ENCODE measurements at places on chromosomes 11 and 22.

DNA sequence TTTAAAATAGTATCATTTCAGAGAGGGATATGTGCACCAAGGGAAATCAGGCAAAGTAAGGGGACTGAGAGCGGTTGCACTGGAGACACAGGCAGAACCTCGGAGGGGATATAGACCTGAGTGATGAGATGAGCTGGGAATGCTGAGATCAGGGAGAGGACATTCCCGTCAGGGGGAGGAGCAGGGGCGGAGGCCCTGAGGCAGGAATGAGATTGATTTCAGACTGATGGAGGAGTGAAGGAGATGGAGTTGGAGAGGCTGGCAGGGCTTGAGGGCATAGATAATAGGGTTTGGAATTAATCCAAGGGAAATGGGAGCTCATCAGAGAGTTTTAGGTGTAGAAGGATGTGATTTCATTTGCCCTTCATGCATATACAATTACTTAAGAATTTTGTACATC, 13.2 kb downstream of the CD6 start:
- H3K4me3 ChIP-seq, result no peak overlapping the region
- H3K27me3 ChIP-seq, result peaks cover 10% of the 10 kb centered on the region
- no peak for DNase-seq
- no peak overlapping the region for H3K27ac ChIP-seq
- H3K4me1 ChIP-seq, result peaks cover 8% of the 10 kb centered on the region
- H3K36me3 ChIP-seq, result no peaks in the 10 kb centered on the region

DNA sequence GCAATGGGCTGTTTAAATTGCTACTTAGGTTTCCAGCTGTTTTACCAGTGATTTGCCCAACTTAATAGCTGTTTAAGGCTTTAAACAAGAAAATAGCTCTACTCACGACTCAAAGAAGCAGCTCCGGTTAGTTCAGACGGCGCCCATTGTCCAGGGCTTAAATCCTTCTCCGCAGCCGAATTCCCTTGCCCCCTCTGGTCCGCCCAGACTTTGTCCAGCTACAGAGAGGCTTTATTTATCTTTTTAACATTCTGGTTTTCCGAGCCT, 20.9 kb upstream of the SCUBE1 start:
- H3K4me1 ChIP-seq, result no peaks in the 10 kb centered on the region
- no peak overlapping the region for H3K27ac ChIP-seq
- no peak overlapping the region for H3K4me3 ChIP-seq
- no peaks in the 10 kb centered on the region for H3K36me3 ChIP-seq
- DNase-seq, result no peak

DNA sequence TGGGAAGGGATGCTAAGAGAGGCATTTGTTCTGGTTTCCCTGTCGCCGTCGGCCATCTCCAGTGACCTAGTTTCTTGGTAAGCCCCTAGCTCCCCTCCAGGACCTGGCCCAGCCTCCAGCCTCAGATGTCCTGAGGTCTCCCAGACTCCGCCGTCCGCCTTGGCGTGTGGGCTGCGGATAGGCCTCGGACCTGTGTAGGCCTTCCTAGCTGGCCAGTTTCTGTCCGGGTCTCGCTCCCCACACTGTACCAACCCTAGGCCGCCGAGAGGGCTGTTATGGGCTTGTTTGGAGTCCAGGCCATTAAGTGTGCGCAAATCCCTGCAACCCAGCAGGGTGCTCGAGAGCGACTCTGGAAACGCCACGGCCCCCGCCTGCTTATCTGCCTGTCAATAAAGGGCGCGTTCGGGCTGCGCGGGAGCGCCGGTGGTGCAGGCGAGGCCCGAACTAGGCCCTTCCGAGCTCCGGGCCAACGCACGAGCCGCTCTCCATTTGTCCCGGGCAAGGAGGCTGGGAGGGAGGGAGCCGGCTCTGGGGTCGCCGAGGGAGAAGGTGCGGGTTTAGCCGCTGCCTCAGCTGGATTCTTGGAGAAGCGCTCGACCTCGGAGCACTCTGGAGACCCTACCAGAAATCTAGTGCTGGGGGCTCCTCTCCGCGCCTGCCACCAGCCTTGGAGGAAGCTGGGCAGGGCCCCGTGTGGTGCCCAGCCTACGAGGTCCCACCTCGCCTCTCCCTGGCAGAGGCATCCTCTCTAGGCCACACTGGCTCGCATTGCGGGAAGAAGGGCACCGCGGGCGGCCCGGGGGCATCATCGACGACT, 8.7 kb upstream of the PAX6 start:
- H3K27ac ChIP-seq, result no peak overlapping the region
- DNase-seq, result no peak
- no peak overlapping the region for H3K4me3 ChIP-seq

DNA sequence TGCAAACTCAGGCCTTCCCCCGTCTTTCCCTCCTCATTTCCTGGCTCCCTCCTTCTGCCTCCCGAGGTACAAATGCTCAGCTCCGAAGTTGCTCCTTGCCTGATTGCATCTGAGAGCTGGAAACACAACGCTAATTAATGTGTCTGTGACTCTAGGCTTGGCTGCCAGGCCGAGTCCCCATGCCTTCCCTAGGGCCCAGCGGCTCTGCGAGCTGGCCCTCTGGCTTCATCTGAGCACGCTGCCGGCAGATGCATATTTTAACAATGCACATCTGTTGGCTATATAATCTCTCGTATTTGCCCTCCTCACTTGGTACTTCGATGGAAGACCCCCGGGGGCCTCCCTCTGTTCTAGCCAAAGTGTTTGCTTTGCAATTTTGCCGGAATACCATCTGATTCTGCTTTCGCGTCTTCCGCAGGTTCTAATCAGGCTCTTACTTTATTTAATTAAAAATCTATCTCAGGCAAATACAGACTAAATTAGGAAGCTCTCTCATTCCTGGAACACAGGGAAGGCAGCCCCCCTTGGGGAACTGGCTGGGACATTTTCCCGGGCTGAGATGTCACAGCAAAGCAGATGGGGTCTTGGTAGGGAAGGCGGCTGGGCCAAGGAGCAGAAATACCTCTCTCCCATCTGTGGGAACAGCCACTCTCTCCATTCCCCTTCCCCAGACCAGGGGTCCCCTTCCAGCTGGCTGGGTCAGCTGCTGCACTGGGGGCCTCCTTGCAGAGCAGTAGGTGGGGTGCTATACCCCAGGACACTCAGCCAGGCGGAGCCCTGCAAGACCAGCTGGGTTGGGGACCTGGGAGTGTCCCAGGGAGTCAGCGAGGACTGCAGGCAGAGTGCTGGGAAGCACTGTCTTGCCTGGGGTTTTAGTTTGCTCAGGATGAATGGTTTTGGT, 162.8 kb downstream of the ST3GAL4 start:
- no peak overlapping the region for H3K27ac ChIP-seq
- no peak overlapping the region for H3K4me3 ChIP-seq
- no peaks in the 10 kb centered on the region for H3K36me3 ChIP-seq
- no peaks in the 10 kb centered on the region for H3K4me1 ChIP-seq

DNA sequence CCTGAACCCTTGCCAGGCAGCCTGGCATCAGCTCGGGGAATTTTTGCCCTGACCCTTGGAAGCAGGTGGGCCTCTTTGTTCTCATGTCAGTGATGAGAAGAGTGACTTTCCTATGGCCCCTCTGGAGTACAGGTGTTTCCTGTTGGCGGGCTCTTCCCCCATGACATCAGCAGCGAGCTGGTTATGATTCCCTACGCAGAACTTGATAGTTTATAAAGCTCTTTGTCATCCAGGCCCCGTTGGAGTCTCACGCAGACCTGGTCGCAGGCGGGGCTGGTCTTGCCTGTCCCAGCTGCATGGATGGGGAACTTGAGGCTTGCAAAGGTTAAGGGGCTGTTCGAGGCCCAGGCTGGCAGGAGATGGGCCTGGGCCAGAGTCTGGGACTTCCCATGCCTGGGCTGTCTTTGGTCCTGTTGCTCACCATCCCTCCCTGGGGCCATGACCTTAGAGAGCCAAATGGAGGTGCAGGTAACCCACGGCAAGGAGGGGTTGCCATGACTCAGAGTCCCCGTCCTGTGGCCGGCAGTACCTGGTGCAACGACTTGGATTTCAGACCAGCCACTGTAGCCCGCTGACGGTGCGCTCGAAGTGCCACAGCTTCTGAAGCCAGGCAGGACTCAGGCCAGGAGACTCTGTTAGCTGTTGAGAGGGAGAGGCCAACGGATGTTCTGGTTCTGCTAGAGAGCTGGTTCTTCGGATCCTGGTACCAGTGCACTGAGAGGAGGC, 45.9 kb upstream of the PPP6R3 start:
- no peaks in the 10 kb centered on the region for H3K4me1 ChIP-seq
- no peak for DNase-seq
- H3K36me3 ChIP-seq, result peaks cover 2% of the 10 kb centered on the region
- no peak overlapping the region for H3K27ac ChIP-seq

DNA sequence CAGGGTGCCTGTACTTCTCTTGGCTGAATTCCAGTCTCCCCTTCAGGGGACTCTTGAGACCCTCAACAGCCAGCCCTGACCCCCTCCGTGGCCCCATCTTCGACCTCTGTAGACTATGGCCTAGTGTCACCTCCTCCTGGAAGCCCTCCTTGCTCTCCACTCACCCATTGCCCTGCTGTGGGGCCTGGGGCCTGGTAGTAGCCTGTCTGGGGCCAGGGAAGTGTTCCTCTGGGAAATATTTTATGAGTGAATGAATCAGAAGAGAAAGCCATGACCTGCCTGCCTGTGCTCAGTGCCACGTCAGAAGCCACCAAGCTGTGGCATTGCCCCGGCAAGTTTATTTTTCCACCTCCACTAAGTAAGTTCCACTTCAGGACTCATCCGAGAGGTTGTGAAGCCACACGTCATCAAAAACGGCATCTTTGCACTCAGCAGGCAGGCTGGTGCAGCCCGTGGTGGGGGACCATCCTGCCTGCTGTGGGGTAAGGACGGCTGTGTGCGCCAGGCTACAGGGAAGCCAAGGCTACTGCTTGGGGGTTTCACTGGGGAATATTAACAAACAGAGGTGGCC, 59.6 kb upstream of the PPARA start:
- peaks cover 66% of the 10 kb centered on the region for H3K4me1 ChIP-seq
- peak; percentile 77 for DNase-seq
- H3K27me3 ChIP-seq, result no peaks in the 10 kb centered on the region
- H3K36me3 ChIP-seq, result peaks cover 31% of the 10 kb centered on the region
- peak overlapping the region; percentile 91 for H3K27ac ChIP-seq

DNA sequence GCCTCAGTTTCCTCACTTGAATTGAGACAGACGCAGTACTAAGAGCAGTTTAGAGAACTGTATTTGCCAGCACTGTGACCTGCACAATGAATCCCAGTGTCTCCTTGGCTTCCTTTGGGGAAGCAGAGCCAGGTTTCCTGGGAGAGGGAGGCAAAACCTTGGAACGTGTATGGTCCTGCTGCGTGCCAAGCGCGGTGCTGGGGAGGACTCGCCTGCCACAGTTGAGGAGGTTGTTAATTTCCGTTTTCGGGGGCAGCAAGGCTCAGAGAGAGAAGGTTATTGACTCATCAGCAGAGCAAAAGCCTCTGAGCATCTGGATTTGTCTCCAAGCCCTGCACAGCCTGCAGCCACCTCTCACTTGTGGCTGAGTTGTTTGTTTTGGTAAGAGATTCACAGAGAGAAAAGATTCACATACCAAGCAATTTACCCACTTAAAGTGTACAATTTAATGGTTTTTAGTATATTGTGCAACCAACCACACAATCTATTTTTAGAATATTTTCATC, 10.8 kb downstream of the SYT12 start:
- peak overlapping the region; percentile 74 for H3K27ac ChIP-seq
- peaks cover 34% of the 10 kb centered on the region for H3K4me1 ChIP-seq
- H3K36me3 ChIP-seq, result no peaks in the 10 kb centered on the region
- DNase-seq, result peak; percentile 98
- peak overlapping the region; percentile 31 for H3K4me3 ChIP-seq
